Stimulated activated CD8-positive, alpha-beta memory T cell treated with anti-CD3 and anti-CD28 coated beads, Interleukin-15, amount 100 ng/mL, for 4 hours (primary cell): ENCODE measurements at places on chromosomes 1 and 21.
A peak's percentile ranks its signal among the peaks of the same experiment; 100 is the strongest.

- DNase-seq: no peak
Measured at GRCh38 chr1:237341391-237341790, 299.4 kb downstream of the RYR2 start.

DNA sequence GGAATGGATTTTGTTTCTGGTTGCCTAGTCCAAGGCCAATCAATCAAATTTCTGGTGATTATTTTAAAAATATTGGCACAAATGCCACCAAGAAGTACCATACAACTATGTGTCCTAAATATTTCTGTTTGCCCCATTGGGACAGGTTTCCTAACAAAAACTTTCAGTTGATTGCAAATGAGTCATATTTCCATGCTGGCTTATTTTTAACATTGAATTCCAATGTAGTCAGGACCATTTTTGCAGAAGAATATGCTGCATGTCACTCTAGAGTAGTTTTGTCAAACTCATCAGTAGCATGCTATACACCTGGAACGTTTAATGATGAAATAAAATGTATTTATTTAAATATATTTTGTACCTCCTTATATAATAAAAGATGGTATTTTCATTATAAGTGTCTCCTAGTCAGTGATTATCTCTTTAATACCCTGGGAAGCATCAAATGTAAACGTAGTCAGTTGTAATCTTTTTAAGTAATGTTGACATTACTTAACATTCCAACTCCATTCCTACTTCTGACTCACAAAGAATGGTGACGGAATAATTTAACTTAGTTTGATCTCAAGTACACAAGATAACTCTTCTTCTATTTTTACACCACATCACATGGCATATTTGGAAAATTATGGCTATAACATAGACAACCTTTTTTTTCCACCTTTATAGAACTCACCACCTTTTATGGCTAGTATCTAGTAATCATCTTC, 39.0 kb upstream of the USH2A start:
- DNase-seq: no peak

- DNase-seq: no peak
Measured at GRCh38 chr1:227092069-227092468, 152.0 kb downstream of the COQ8A start.

DNA sequence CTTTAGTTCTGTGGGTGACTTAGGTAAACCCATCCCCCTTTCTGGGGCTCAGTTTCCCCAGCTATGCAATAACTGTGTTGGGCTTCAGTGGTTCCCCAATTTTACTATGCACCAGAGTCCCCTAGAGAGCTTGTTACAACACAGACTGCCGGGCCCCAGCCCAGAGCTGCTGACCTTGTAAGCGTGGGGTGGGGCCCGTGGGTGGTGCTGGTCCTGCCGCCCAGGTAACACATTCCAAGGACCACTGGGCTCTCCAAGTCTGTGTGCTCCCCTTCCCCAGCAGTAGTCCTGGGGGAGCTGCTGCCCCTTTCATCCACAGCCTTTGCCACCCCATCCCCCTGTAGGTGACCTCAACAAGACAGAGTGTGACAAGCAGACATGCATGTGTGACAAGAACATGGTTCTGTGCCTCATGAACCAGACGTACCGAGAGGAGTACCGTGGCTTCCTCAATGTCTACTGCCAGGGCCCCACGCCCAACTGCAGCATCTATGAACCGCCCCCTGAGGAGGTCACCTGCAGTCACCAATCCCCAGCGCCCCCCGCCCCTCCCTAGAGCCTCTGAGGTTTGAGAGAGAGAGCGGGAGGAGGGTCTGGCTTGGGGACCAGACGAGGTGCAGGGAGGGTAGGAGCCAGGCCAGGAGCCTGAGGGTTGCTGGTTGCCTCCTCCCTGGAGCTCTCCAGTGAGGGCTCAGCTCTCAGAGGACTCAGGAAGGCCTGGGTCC, 8.9 kb downstream of the PLA2G2F start:
- DNase-seq: no peak

DNA sequence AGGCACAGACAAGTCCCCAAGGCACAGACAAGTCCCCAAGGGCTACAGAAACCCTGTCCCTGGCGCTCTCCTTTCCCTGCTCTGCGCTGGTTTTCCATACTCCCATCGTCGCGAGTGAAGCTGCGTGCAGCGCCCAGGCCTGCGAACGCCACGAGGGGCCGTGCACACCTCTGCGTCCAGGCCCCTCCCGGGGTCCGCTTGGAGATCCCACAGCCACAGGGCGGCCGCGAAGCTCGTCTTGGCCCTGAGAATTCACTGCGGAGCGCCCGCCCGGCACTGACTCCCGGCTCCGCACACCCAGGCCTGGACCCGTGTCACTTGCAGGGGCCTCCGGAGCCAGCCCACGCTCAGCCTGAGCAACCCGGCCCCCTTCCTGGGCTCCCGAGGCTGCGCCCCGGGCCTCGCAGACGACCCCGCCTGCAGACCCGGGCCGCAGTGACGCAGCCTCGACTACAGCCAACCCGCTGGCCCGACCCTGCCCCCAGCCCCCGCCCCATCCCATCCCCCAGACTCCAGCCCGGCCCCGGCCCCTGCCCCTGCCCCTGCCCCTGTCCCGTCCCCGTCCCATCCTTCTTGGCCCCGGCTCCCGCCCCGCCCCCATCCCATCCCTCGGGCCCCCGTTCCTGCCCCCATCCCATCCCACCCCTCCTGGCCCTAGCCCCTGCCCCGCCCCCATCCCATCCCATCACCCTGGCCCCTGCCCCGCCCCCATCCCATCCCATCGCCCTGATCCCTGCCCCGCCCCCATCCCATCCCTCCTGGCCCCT, 841 bp downstream of the POFUT2 start:
- no peak for DNase-seq

DNA sequence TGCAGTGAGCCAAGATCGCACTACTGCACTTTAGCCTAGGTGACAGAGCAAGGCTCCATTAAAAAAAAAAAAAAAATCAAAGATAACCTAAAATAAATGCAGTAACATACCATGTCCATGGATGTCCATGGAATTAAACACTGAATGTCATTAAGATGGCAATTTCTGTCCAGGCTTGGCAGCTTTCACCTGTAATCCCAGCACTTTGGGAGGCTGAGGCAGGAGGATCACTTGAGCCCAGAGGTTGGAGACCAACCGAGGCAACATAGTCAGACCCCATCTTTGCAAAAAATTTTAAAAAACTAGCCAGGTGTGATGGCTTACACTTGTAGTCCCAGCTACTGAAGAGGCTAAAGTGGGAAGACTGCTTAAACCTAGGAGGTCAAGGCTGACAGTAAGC, 100.1 kb downstream of the RUSC1 start:
- DNase-seq: no peak

DNA sequence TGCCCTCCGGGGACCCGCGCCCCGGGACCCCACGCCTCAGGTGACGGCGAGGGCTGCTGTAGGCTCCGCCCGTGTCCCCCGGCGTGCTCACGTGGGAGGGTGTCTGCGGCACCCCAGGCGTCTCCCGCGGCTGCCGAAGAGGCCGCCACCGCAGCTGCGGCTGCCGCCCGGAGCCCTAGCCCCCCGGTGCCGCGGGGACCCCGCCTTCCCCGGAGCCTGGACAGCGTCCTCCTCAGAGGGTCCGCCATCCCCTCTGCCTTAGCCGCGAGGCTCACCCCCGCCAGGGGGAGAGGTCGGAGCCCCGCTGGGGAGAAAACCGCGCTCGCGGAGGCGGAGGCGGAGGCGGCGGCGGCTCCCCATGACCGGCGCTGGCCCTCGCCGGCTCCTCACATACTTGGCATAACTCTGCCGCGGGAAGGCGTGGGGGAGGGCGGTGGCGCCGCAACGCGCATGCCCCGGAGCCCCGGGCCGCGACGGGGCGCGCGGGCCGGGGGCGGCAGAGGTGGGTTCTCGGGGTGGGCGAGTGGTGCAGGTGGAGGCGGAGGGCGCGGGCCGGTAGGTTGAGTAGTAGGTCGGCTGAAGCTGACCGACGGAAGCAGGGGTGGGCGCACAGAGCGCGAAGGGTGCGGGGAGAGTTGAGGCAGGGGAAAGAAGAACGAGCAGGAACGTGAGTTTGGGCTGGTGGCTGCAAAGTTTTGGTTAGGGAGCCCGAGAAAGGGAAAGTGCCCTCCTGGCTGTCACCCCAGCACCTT, 700 bp upstream of the SYDE2 start:
- peak; percentile 43 for DNase-seq

DNA sequence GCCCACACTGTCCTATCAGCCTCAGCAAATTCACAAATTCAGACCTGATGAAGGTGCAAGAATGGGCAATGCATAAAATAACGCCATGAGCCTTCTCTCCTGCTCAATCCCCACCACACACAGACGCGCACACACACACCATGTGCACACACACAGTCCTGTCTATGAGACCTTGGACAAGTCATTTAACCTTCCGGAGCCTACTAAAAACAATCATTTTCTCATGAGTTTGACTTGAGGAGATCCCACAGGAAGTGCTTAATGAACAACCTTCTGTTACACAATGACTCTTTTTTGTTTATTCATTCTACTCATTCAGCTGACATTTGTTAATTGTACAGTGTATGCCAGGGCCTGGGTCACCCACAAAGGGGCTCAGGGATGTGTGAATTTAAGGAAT, 125.4 kb downstream of the EDEM3 start:
- DNase-seq: no peak

- peak; percentile 22 for DNase-seq
Measured at GRCh38 chr1:109655615-109656519, at the start of gene GSTM4. Gene GSTM4, plus strand, starts transcription at chr1:109656099. Its CDS starts 291 bp downstream, at chr1:109656390.

DNA sequence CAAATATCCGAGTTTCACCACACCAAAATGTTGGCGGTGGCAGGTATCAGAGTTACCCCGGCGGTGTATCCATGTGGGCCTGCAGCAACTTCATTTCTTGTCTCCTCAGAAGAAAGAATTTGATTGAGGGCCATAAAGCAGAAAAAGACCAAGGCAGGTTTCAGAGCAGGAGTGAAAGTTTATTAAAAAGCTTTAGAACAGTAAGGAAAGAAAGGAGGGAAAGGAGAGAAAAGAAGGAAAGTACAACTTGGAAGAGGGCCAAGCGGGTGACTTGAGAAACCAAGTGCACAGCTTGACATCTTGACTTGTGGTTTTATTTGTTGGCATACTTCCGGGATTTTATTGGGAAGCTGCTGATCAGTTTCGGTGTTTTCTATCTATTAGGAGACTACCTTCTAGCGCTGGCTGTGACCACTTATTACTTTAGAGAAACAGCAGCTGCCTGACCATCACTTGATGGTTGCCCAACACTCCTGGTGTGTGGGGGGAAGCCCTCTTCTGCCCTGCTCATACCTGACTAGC, 75.5 kb upstream of the RAB3GAP2 start:
- no peak for DNase-seq

- DNase-seq: no peak
Measured at GRCh38 chr1:53681977-53682685, 56.8 kb downstream of the GLIS1 start.

GRCh38 chr1:58650141-58650540, 49.7 kb downstream of the MYSM1 start:
- DNase-seq: no peak

DNA sequence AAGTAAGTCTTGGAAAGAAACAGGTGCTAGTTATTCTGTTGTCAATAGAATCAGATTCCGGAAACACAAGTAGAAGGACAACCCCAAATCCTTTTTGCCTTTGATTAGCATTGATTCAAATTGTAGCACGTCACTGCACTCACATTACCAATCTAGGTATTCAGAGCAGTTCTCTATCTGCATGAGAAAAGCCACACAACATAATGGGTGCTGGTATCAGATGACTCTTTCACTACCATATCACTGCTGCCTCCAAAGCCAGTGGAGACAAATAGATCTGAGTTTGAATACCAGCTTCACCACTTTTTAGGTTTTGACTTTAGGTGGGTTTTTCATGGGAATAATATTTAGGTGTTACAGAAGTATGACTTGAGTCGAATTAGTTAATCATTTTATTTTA, 38.9 kb downstream of the RTCA start:
- DNase-seq: no peak

DNA sequence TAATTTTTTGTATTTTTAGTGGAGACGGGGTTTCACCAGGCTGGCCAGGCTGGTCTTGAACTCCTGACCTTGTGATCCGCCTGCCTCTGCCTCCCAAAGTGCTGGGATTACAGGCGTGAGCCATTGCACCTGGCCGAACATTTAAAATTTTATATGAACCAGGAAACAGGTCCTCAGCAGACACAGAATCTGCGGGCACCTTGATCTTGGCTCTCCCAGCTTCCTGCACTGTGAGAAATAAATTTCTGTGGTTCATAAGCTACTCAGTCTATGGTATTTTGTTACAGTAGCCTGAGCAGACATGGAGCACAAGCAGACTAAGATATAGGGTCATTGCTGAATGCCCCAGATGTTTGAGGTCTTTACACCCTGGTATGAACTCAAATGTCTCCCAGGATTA, 23.6 kb upstream of the CTH start:
- no peak for DNase-seq

- DNase-seq: no peak
Measured at GRCh38 chr1:246705368-246705767, 18.8 kb upstream of the SCCPDH start.

DNA sequence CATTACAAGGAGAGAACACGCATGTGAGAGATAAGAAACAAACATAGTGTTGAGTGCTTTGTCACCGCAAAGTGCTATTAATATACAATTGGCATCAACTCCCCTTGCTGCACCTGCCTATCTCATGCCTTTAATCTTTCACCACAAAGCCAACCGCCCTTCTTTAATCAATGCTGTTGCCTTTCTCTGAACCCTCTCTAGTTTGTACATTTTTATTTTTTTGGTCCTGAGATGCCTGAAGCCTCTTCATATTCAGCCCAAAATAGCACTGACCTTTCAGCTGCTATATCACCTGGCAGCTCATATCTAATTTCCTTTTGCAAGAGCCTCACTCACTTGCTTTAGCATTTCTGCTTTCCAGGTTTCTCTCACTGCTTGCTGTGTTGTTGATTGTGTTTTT, 504.7 kb downstream of the NUF2 start:
- no peak for DNase-seq

DNA sequence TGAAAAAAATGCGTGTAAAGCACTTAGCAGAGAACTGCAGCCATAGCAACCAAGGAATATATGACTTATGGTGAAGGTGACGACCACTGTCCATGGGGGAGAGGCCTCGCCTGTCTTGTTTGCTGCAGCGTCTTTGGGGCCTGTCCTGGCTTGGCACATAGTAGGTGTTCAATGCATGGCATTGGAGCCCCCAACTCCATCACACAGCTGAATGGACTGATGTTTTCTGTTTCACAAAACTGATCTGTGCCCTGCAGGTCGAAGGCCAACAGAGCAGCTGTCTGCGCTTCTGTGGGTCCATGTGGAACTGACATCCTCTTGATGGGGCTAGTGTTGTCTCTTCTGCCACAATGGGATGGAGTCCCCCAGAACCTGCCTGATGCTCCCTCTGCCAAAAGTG, 296.0 kb downstream of the PTPRU start:
- no peak for DNase-seq

- no peak for DNase-seq
Measured at GRCh38 chr1:76037324-76037723, 37.2 kb upstream of the ST6GALNAC3 start.

GRCh38 chr1:207318072-207318619, 3.3 kb upstream of the CD55 start:
- DNase-seq: no peak

- DNase-seq: no peak
Measured at GRCh38 chr1:226748306-226748705, 9.2 kb upstream of the ITPKB start.

- no peak for DNase-seq
Measured at GRCh38 chr1:235304549-235305451, 23.2 kb downstream of the ARID4B start.
